Inflammatory macrophage (primary cell): ENCODE measurements at places on chromosomes 12 and 14.

DNA sequence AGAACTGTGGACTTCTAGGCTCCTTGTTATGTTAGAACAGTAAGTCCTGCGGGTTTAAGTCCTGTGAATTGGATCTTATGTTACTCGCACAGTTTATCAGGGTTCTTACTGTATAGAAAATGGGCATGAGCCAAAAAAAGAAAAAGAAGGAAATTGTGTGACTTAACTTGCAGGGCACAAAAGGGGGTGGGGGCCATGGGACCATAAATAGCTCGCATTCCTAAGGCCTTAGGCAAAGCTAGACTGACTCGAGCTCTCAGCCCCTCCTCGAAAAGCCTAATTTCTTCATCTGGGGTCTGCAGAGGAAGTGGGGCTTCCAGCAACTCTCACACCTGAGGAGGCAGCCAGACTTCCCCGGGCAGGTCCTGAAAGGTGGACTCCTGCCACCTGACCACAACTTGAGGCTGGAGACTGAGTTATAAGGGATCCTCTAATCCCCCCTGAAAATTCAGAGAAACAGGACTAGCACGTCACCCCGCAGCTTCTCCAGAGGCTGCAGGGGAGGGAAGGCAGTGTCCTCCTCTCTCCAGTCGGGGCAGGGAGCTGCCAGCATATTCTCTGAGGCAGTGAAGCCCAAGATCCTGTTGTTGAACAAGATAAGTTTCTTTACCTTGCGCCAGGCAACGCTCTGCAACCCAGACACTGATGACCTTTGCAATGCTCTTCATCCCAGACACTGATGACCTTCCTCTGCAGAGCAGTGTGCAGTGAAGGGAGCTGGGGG lies 280.5 kb downstream of the PCNX1 start:
- no peak for DNase-seq

GRCh38 chr12:11592484-11592883 lies 57.0 kb upstream of the ETV6 start:
- no peak for DNase-seq

DNA sequence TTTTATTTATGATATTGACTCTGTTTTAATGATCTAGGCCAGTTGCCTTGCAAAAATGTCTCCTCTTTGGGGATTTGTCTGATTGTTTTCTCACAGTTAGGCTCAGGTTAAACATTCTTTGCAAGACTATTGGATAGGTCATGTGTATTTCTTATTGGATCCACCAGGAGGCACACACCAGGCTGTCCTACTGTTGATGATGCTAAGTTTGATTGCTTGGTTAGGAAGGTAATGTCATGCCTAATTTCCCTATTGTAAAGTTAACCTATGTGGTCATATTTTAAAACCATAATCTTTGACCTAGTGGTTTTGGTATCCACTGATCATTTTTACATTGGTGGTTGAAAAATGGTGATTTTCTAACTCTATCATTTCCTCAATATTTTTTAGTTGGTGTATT lies 137.1 kb downstream of the BRMS1L start:
- no peak for DNase-seq

GRCh38 chr14:92932448-92933395 lies 9.8 kb downstream of the CHGA start:
- DNase-seq: no peak

DNA sequence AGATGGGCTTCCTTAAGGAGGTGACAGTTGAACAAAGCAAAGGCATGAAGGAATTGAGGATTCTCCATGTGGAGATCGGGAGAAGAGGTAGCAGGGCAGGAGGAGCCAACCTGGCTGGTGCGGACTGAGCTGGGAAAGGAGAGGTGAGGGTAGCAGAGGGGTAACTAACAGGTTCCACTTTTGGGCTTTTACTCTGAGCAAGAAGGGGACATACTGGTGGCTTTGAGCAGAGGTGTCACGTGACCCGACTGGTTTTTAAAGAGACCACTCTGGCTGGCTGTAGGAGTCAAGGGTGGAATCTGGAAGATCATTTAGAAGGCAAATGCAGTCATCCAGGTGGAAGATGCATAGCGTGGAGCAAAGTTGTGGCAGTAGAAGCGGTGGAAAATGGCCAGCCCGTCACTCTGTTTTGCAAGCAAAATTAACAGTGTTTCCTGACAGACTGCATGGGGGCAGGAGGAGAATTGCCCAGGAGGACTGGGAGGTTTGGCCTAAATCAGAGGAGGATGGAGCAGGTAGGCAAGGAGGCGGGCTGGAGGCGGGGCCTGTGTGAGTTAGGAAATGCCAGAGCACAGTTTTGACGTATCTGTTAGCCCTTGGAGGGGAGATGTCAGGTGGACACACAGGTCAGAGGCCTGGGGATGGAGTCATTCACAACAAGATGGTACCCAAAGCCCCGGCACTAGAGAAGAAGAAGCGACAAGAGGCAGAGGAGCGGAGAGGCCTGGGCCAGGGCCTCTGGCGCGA lies 156.3 kb upstream of the FKBP4 start:
- DNase-seq: no peak

DNA sequence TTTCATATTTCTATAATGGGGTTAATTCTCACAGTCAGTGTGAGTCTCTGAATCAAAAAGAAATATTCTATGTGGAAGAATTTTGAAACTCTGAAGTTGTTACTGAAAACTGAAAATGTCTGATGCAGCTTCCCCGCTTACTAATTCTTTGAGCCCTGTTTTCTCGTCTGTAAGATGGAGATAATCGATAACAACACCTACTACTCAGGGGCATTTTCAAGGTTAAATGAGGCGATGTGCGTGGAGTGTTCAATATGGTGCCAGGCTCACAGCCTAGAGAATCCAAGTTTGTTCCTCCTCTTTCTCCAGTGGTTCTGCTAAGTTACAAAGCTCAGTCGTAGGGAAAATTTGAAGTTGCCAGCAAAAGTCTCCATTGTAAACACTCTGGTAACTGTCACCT lies 391.4 kb downstream of the FUT8 start:
- DNase-seq: no peak

DNA sequence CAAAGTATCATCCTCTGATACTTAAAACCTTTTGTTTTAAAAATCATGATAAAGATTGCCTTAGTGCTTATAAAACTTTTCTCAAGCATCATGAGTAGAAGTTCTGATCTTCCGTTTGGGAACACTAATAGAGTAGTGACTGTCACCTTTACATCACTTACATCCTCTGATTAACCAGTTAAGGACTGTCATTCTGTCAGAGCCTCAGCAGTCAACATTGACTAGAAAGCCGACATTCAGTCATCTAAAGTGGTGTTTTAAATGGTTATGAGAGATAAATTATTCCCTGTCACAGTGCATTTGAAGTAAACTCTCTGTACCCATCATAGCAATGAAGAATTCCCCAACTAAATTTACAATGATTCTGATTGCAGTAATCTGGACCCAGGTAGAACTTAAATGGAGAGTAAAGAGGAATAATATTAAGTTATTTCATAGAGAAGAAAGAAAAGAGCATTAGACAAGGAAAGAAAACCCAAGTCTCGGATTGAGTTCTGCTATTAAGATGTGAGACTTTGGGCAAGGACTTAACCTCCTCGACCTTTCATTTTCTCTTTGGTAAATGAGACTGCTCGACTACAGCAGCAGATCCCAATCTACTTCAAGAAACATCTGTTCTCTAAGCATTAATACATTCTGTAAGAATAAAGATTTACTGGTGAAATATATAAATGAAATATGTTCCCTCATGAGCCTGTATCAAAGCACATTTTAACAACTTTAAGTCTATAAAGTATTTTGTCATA lies 563.9 kb upstream of the LMO3 start:
- DNase-seq: no peak

DNA sequence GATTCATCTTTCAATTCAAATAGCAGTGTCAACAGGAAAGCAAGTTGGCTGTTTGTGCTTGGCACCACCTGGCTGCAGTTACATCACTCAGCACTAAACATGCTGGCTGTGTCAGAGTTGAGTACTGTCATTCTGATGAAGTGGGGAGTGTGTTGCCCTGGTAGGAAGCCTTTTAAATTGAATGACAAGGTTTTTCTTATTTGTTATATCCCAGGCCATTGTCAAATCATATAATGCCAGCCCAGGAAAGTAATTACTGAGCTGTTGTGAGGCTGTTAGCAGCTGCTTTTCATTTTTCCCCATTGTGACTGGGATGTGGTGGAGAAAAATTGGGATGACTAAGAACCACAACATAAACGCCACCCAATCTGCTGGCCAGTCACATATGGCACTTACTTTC lies 106.5 kb upstream of the PRKD1 start:
- no peak for DNase-seq
